ENCODE measurements at places on chromosomes 12 and 14.

DNA sequence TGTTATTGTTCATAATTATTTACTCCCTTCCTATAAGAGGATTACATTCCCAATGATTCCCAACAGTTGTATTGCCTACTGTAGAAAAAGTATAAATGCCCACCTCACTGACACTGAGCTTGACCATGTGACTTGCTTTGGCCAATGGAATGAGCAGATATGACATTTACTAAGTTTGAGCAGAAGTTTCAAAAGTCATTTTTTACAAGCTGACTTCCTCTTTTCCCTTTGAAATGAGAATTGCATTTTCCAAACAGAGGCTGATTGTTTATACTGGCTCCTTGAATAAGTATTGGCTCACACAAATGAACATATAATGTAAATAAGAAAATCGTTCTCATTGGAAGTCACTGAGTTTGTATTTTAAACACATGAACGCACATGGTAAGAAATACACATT is 116.4 kb upstream of the LRFN5 start:
- DNase-seq, result no peak

DNA sequence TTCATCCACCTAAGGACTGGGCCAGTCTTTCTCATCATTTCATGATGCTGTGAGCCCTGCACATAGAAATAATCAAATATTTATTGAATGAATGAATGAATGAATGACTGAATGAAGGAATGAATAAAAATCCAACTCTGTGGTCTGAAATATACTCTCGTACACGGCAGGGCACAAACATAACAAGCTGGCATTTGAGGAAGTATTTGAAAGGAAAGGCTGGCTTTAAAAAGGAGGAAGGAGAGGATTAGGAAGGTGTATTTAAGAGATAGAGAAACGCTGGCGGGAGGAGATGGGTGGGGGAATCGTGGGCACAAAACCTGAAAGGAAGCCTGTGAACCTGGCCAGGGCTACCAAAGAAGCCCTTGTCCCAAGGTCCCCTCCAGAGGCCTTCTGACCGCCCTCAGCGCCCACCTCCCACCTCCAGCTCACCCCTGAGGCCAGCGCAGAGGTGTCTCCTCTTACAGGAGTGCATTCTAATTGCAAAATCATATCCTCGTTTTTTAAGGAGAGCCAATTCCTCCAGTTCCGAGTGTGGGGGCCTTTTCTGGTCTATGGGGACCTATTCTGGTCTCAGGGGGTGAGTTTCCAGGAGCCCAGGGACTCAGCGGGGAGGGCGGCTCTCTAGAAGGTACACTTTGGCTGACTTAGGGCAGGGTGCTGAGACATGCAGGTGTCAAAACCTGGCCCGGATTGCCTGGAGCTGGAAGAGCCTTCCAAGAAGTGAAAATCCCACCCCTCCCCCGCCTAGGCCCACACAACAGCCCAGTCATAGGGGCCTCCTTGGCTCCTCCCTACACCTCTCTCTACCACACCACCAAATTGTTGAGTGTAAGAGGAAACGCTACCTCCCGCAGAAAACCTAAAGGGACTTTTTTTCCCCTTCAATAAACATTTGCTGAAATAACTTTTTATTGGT is 8.7 kb upstream of the JDP2 start:
- peak; percentile 43 for DNase-seq

GRCh38 chr12:41699658-41700057 is 445.0 kb downstream of the GXYLT1 start:
- DNase-seq, result no peak

DNA sequence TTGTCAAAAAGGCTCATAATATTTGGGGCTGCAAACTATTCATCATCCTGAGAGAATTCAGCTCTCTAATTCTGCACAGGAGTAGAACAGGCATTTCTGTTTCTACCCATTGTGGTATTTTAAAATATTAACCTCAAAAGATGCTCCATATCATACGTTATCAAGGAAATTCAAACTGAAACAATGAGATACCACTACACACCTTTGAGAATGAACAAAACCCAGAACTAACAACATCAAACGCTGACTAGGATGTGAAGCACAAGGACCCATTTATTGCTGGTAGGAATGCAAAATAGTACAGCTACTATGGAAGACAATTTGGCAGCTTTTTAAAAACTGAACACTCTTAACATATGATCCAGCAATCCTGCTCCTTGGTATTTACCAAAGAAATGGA is 171.8 kb downstream of the DUSP6 start:
- peak; percentile 44 for DNase-seq

DNA sequence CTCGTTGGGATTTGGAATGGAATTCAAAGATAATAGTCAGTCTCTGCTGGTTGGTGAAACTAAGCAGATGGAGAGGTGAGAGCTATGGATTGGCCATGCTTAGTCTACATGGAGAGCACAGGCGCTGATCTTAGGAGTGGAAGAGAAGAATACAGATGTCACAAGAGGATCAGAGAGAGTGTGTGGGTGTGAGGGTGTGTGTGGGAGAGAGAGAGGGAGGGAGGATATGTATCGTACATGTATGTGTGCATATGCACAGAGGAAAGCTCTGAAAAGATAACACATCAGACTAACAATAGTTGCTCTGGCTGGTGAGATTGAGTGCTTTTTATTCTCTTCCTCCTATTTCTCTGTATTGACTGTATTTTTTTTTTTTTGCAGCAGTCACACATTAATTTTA is 686.2 kb upstream of the TBX3 start:
- no peak for DNase-seq

GRCh38 chr14:30651937-30652336 is 29.8 kb downstream of the SCFD1 start:
- peak; percentile 2 for DNase-seq

- DNase-seq, result no peak
Observed at GRCh38 chr12:29086325-29087271, 62.5 kb upstream of the FAR2 start.

- DNase-seq, result no peak
Observed at GRCh38 chr14:30389134-30389876, 169.7 kb upstream of the G2E3 start.

DNA sequence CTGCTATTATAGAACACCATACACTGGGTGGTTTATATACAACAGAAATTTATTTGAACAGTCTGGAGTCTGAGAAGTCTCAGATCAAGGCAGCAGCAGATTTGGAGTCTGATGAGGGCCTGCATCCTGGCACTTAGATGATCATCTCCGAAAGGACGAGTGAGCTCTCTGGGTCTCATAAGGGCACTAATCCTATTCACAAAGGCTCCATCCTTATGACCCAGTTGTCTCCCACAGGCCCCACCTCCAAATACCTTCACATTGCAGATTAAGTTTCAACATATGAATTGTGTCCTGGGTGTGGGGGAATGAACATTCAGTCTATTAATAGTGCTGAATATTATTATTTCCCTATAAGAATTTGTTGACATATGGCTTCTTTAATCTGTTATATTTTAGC is 53.6 kb downstream of the FBXO34 start:
- no peak for DNase-seq

DNA sequence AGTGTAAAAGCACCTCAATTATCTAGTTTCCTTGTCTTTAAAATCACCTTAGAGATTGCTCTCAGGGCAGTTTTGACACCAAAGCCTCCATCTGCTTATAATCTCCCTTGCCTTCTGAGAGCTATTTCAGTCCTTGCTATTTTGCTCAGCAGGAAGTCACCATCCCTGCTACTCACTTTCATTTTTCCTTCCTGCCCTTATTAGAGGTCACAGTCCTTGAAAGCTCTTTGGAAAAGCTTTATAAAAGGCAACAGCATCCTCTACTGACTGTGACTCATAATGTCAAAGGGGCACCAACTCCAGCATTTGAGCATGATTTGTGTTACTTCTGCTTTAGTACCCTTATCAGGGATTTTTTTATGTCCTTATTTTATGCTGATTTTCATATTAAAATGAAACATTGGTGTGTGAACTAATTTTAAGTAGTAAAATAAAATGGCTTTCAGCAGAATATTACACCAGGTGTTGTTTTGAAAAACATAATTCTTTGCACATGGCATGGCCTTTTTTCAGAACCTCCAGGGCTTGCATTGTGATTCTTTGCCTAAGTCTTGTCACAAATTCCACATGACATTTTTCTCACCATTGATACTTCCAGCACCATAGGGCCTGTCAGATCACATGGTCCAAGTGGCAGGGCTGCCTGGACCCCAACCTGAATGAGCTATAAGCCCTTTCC is 213.0 kb downstream of the ADAMTS20 start:
- DNase-seq, result peak; percentile 12

GRCh38 chr12:109687250-109687649 is 26.4 kb upstream of the FAM222A start:
- no peak for DNase-seq

GRCh38 chr12:28787151-28787550 is 361.9 kb upstream of the FAR2 start:
- DNase-seq, result no peak

DNA sequence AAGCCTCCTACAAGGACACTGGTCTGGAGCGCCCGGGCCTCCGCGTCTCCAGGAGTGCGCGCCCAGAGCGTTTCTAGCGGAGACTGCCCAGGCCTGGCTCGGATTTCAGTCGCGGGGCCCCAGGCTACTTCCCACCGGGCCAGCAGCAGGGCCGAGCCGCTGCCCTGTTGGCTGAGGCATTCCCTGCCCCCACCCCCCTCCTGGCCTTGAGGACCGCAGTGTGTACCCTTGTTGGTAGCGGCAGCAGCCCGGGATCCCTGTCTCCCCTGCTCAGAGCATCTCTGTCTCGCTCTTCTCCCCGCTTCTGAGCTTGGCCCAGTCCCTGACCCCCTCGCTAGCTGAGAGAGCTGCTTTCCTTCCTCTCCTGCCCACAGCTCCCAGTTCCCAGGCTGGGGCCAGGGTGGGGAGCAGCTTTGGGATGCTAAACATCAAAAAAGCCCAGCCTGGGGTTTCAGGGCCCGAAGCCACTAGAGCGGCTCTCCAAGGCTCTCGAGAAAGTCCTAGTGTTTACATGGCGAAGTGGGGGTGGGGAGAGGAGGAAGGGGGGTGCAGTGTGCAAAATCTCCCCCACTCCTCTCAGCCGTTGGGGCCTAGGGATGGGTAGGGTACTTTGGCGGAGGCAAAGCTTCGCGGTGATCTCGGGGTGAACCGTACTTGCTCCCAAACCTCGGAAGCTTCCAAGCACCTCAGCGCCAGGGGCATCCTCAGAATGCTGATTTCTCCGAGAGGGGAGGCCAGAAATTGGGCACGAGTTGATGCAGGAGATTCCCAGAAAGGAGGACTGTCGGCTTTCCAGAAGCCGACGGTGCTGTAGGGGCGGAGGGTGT is 6.4 kb downstream of the NKX2-1 start:
- DNase-seq, result no peak

DNA sequence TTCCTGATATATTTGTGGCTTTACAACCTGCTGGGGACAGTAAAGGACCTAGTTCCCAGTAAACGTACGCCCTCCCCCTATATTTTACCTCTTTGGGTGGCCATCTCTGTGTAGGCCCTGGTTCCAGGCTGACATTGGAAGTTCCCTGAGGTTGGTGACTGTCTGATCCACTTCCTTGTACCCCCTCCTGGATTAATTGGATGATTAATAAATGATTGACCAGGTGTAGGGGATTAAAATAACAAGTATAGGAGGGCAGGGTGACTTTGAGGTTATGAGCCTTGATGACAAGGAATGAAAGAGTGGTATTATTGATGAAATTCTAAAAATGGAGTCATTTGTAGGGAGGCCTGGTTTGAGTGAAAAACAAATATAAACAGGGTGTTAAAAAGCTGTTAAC is 9.6 kb downstream of the SUSD6 start:
- DNase-seq, result no peak

GRCh38 chr14:59500732-59501131 is 16.4 kb downstream of the JKAMP start:
- no peak for DNase-seq

- no peak for DNase-seq
Observed at GRCh38 chr12:5280086-5280485, 151.8 kb upstream of the NTF3 start.

DNA sequence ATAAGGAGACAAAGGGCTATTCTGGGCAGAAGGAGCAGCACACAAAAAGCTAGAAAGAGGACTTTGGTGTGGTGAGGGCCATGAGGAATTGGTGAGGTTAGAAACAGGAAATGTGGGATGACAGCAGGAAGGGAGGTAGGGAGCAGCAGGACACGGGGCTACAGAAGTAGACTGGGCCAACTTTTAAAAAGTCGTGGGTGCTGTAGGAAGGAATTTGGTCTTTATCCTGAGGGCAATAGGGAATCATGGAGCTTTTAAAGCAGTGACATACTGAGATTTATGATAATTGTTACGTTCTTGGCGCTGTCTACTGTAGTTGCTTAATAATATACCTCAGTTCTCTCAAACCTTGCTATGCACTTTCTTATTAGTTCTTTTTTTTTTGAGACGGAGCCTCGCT is 8.2 kb upstream of the CHURC1 start:
- DNase-seq, result no peak

DNA sequence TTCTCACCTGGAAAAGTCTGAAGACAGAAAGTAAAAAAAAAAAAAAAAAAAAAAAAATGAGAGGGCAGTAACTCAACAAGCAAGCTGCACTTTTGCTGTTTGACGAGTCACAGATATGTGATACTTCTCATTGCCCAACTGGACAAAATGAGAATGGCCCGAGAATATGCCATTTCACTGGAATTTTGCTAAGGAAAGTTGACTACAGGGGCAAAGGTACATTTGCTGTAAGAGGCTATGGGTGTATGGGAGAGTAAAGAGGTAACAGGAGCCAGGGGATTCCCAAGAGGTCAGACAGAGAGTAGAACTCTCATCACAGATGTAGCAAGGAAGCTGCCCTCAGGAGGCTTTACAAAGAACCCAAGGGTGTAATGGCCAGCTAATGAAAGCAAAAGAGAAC is 22.9 kb downstream of the KIF21A start:
- no peak for DNase-seq

DNA sequence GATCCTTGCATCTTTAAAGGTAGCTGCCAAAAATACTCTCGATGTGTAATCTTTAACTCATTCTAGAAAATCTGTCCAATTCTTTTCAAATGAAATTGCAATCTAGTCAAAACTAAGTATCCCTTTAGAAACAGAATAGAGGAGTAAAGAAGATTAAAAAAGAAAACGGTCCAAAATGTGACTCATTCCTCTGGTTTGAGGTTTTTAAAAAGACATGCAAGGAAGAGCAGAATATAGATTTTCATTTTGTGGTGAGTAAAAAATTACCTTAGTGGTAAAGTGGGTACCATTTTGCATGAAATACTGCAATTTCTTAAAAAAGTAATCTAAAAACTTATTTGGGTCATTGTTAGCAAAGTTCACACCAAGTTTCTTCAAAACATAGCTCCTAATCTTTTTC is 108.4 kb downstream of the BRMS1L start:
- DNase-seq, result peak; percentile 80

DNA sequence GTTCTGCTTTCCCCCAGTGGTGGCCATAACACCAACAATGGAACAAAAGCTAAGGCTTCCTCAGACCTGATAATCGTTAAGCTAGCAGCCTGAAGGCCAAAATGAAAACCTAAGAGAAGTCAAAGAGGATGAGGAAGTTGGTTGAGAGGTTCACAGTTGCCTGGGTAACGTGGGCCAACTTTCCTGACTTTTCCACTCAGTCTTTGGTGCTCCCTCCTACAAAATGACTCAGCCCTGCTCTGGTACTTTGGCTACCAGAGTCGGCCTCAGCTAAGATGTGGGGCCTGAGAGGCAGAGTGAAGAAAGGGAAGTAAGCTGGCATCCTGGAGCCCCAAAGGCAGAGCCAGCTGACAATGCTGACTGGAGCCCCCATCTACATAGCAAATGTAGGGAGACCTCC is 14.9 kb upstream of the FKBP11 start:
- no peak for DNase-seq

GRCh38 chr14:31270196-31270772 is 62.7 kb upstream of the HECTD1 start:
- peak; percentile 33 for DNase-seq

All from activated CD4-positive, alpha-beta T cell treated with anti-CD3 and anti-CD28 coated beads, Interleukin-2, amount 50 U/mL, for 16 hours (primary cell).